ENCODE measurements at places on chromosomes 1 and 21. TPM values are rescaled to one million over a fixed set of nuclear protein-coding genes. Genes with fewer than 3 reads are reported as not detected.

Gene GORAB
- total RNA-seq: 12.9 TPM

Gene RPE65
- total RNA-seq: not detected

Gene CAMSAP2
- total RNA-seq: 69.9 TPM

Gene GPR157
- 4.5 TPM for total RNA-seq

Gene ANKRD65
- 0.07 TPM for total RNA-seq

Gene OR2G6
- not detected for total RNA-seq

Gene RAB29
- total RNA-seq: 23.9 TPM

Gene TNFAIP8L2
- not detected for total RNA-seq

Gene DMBX1
- not detected for total RNA-seq

Gene REN
- not detected for total RNA-seq

Gene FCRL1
- total RNA-seq: not detected

Gene SMAP2
- total RNA-seq: 12.8 TPM

Gene SAMSN1
- total RNA-seq: 3.6 TPM

Gene E2F2
- 3.9 TPM for total RNA-seq

Measured in thoracic aorta endothelial cell (primary cell).